ENCODE measurements at places on chromosomes 7 and 10.

DNA sequence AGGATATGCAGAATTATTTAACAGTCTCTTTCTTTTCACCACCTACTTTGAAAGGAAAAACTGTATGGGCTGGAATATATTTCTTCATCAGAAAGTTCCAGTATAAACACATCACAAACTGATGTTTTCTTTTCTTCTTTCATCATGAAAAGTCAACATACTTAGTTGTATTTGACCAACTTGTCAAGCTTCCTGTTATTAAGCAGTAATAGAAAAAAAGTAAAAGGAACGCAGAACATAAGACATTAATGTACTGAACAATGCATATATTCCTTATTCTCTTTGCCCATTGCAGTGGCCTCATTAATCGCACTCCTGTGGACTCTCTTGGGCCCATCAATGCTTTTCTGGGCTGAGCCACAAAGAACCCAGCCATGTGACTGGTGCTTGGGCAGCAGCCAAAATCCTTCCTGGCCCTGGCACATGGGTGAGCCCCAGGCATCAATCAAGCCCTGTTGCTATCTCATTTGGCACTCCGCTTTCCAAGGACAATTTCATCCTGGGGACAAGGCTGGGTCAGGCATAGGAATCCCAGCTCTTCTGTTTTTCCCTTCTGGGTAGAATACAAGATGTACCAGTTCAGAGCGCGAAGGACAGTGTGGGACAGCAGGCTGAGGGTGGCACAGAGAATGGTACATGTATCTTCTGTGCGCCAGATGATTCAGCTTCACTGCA, 42.3 kb downstream of the RHOBTB1 start:
- DNase-seq: no peak

DNA sequence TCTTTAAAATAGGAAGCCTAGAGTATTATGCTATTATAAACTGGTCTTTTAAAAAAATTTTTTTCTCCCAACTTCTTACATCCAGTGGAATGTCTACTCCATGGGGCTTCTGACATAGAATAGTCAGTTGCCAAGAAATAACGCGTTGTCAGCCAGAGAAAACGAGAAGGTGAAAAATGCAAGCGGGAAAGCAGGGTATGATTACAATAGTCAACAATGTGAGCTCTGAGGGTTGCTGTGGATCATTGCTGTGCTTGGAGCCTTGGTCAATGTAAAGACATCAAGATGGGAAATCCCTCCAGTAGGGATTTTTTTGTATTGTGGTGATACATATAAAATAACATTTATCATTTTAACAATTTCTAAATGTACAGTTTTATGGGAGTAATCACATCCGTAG, 27.6 kb upstream of the PLPP4 start:
- no peak for DNase-seq

- DNase-seq: no peak
These were observed 59.9 kb upstream of the AGBL3 start for GRCh38 chr7:134926396-134926795.

- no peak for DNase-seq
These were observed 3.5 kb upstream of the ATP6V0E2 start for GRCh38 chr7:149870274-149870673.

DNA sequence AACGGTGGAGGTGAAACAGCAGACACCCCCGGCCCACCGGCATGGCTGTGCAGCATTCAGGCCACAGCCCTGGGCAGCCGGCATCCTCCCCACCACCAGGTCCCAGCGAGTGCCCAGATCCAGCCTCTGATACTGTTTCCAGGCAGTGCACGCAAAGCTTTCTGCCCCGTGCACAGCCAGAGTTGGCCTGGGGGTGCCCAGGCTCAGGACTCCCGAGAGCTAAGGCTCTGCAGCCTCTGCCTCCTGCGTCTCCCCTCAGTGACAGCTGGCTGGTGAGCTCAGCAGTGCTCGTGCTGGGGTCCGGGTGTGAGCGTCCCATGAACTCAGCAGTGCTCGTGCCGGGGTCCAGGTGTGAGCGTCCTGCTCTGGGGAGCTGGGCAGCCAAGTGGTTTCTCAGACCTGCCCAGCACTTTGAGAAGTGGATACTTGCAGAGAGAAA, 65.4 kb downstream of the CFAP46 start:
- no peak for DNase-seq

DNA sequence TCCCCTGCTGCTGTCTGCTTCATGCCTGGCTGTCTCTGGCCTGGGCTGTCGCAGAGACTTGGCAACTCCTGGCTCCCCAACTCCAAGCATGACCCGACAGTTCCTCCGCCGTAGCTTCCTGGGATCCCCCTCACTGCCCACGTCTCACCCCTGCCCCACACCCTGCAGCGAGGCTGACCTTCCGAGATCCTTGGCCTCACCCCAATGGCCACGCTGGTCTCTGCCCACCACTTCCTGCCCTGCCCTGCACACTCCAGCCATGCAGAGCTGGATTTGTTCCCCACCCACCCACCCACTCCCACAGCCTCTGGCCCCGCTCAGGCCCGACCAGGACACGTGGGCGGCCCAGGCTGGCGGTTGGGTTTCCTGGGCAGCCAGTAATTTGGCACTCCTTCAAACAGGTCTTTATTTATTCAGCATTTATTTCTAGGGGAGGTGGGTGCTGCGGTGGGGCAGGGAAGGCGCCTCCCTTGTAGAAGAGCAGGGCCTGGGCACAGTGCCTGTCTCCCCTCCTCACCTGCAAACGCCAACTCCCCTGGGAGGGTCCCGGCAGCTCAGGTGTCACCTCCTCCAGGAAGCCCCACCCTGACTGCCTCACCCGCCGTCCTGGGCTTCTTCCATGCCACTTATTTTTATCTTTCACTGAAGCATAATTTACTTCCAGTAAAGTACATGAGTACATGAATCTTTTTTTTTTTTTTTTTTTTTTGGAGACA, 25.5 kb downstream of the GTF2IRD1 start:
- no peak for DNase-seq
